Lung microvascular endothelial cell (primary cell): ENCODE measurements at places on chromosomes 3 and 15. TPM values are rescaled to one million over a fixed set of nuclear protein-coding genes. Genes with fewer than 3 reads are reported as not detected.
A peak's percentile ranks its signal among the peaks of the same experiment; 100 is the strongest.

DHX30 gene
- 36.6 and 56.0 TPM in 2 replicates for total RNA-seq

UBE2E2 gene
- 20.4 and 28.5 TPM in 2 replicates for total RNA-seq

CORO2B gene
- total RNA-seq: 0.20 and 1.3 TPM in 2 replicates

RTP4 gene
- total RNA-seq: 1.1 and 2.8 TPM in 2 replicates

PFKFB4 gene
- 0.60 and 1.5 TPM in 2 replicates for total RNA-seq

TEX55 gene
- not detected in 2 replicates for total RNA-seq

CPN2 gene
- total RNA-seq: not detected in 2 replicates

UROC1 gene
- total RNA-seq: not detected in 2 replicates

- DNase-seq: peak; percentile 4
Observed at GRCh38 chr15:96237002-96237401, 93.5 kb upstream of the NR2F2 start.

GRCh38 chr15:82239685-82240391 lies 22.7 kb downstream of the EFL1 start:
- DNase-seq: no peak

GRCh38 chr15:67006083-67007065 lies 59.0 kb upstream of the SMAD3 start:
- DNase-seq: peak; percentile 82

DNA sequence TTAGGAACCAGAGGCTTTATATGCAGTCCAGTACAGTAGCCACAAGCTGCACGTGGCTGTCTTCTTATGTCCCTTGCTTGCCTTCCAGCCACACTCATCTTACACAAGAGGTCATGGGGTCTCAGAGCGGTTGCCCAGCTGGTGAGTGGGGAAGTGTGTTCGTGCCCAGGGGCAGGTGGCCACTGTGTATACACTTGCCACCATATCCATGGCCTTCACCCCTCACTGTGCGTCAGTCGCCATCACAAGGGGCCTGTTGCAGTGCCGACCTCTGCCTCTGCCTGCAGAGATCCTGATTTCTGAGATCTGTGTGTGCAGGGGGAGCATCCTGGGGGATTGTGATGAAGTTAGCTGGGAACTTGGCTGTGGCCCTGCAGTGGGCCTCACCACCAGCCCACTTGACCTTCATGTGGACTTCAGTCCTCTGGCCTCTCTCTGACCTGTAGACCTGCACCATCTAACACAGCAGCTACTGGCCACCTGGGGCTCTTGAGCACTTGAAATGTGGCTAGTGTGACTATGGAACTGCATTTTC lies 43.1 kb upstream of the SACM1L start:
- no peak for DNase-seq

DNA sequence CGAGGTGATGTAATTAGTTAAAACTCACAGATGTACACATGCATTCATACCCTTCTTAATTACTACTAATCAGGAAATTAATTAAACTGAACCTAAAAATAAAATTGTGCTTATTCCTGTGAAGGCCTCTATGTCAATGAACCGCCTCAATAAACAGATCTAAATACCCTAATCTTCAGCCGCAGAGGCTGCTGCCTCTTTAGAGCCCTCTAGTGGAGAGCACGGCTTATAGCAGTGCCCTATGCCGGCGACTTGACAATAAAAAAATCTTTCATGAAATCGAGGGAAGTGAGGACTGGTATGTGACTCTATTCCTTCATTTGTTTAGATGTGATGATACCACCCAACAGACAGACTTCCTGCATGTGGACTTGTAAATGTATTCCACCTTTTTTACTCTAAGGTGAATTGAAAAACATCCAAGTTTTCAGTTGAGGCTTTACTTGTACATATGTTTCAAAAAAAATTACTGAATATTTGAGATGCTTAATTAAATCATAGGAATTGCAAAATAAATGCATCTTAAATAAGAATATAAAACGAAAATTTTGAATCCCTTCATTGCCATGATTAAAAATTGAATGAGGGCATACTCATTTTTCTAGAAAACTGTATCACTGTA lies 8.3 kb upstream of the EPHA3 start:
- peak; percentile 53 for DNase-seq

DNA sequence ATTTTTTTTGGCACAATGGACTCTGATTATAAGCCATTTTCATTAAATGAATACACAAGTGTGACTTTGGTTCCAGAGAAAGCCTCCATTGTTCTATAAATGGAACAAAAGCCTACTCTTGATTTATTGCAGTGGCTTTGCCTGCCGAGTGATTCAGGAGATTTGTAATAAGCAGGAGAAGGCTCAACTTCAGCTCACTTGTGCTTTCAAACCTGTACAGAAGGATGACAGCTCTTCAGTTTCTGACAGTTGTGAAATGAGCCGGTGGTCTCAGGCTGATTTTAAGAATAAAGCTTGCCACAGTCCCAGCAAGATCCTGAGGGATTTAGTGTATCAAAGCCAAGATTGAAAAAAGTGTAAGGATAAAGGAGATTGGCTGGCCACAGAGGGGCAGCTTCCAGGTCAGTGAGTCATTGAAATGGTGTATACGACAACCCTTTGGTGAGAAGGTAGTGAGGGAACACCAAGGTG lies 438.8 kb upstream of the TGFBR2 start:
- DNase-seq: peak; percentile 43

- no peak for DNase-seq
Observed at GRCh38 chr3:55735976-55736375, 248.9 kb upstream of the WNT5A start.

- DNase-seq: no peak
Observed at GRCh38 chr3:294581-294980, 98.0 kb downstream of the CHL1 start.

DNA sequence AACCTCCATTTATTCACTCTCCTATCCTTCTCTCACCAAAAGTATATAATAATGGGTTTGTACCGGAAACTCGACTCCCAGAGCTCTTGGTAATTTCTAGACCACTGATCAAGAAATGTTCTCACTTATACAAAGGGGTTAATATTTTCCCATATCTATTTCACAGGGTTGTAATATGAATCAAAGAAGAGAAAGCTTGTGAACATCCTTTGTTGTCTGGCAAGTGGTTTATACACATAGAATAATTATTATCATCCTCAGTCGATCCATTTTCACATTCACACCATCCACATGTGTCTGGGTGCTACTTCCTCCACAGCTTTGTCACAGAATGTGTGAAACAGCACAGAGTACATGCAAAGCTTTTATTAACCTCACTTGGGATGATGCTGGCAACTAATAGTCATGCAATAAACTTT lies 29.9 kb upstream of the STT3B start:
- no peak for DNase-seq

- no peak for DNase-seq
Observed at GRCh38 chr3:52021489-52022268, 26.0 kb upstream of the RPL29 start.
